ENCODE measurements at places on chromosomes 4 and X.

DNA sequence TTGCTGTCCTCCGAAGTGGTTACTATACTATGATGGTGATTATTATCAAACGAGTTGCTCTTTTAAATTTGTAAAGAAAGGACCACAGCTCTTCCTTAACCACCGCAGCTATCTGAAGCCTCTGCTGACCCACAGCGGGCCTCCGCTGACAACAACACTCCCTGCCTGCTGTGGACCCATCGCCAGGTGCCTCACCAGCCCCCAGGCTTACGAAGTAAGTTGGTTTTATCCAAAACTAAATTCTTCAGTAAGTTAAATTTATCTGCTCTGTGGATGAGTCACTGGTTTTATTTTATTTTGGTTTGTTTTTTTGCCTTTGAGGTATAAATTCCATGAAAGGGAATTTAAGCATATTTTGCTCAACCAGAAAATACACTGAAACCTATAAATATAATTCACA lies 54.7 kb downstream of the SLC9A6 start:
- DNase-seq = no peak

GRCh38 chr4:174591243-174592021 lies 69.1 kb upstream of the HPGD start:
- no peak for DNase-seq

DNA sequence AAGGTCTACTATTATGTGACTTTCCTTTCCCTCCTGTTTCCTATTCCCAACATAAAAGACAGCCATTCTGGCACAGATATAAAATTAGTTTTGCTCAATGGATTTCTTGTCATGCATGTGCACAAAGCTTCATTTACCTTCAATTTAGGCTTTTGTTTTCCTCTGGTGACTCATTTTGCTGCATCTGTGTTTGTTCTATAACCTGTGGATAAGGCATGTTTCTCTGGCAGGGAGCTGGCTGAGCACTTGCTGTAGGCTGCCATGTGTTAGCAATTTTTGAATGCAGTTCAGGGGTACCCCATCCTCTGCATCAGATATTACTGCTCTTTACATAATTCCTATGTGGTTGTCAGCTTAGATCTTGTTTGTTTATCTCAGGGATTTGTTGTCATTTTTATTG lies 202.8 kb upstream of the GRID2 start:
- DNase-seq = no peak

- DNase-seq = no peak
Observed at GRCh38 chr4:127482049-127482448, 150.7 kb upstream of the INTU start.

DNA sequence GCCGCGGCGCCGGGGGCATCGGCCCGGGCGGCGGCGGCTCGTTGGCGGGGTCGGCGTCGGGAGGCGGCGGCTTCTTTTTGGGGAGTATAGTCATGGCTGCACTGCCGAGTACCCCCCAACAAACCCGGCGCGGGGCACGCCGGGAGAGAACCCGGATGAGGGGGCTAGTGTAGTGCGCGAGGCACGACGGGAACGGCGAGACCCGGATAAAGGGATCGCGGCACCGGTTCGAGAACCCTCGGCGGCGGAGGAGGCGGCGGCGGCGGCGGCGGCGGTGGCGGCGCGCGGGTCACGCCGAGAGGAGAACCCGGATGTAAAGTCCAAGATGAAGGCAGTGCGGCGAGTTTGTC lies at the start of gene OTUD5:
TSS of gene OTUD5 (minus strand) at position 131 of the 350 bp plus-strand sequence. CDS start at position 94, 37 bp downstream.
- DNase-seq = peak; percentile 77

Data from stimulated activated naive CD4-positive, alpha-beta T cell (primary cell).